Activated CD8-positive, alpha-beta memory T cell treated with anti-CD3 and anti-CD28 coated beads for 48 hours (primary cell): ENCODE measurements at places on chromosomes 4 and X.

GRCh38 chrX:70032792-70033191, 16.9 kb downstream of the AWAT2 start:
- no peak for DNase-seq

DNA sequence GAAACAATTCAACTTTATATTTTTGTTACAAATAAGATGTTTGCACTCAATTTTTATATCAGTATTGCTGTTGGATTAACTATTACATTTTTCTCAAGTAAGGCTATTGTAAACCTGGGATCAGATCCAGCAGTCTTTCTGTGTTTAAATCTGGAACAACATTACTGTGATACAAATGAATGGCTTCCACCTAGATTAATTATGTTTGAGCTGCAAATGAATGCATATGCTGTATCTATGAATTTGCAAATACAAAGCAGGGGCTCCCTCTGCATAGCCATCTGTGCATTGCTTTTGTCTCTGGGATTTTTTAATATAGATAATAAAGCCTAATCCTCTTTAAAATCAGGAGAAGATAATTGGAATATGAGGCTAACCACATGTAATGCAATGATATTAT, 69.8 kb upstream of the NEIL3 start:
- DNase-seq, result no peak

DNA sequence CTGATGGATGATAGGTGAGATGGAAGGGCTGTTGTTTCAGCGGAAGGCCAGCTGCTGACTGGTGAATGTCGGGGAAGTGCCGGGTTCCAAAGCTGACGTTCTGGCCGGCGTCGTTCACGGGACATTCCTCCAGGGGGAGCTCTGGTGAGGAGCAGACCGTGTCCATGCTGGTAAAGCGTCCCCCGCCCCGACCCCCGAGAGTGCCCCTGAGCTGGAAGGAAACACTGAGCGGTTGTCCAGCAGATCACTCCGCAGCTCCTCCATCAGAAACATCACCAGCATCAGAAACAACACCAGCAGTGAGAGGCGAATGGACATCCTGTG, 18.6 kb upstream of the ADRA2C start:
- no peak for DNase-seq

- DNase-seq, result no peak
These were observed 131.3 kb upstream of the AP1S2 start for GRCh38 chrX:15985937-15986336.

GRCh38 chr4:180640193-180640592, 1603.0 kb upstream of the TENM3 start:
- DNase-seq, result no peak

DNA sequence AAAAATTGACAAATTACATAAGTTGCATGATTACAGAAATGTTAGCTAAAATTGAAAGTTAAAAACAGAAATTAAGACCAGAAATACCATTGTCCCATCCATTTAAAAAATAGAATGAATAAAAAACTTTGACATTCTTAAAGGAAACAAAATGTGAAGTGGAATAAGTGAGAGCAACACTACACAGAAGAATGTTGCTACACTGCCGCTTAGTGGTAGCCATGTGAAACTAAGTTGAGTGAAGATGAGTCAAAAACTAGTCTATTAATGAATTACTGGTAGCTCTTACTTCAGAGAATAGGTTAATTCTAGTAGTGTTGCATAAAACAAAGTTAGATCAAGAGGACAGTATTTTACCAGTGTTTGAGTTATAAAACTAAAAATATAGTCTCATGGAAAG, 571.0 kb upstream of the KLHL4 start:
- DNase-seq, result no peak

GRCh38 chr4:4784379-4784778, 75.1 kb upstream of the MSX1 start:
- DNase-seq, result no peak

- DNase-seq, result no peak
These were observed 46.7 kb downstream of the FGF16 start for GRCh38 chrX:77493677-77494553.
